Left ventricle myocardium inferior (tissue), 1 donor: ENCODE measurements at places on chromosomes 7 and 10. TPM values are rescaled to one million over a fixed set of nuclear protein-coding genes. Genes with fewer than 3 reads are reported as not detected.

GRCh38 chr10:86440874-86441843 is 74.6 kb upstream of the GRID1 start:
- DNase-seq, result no peak

DNA sequence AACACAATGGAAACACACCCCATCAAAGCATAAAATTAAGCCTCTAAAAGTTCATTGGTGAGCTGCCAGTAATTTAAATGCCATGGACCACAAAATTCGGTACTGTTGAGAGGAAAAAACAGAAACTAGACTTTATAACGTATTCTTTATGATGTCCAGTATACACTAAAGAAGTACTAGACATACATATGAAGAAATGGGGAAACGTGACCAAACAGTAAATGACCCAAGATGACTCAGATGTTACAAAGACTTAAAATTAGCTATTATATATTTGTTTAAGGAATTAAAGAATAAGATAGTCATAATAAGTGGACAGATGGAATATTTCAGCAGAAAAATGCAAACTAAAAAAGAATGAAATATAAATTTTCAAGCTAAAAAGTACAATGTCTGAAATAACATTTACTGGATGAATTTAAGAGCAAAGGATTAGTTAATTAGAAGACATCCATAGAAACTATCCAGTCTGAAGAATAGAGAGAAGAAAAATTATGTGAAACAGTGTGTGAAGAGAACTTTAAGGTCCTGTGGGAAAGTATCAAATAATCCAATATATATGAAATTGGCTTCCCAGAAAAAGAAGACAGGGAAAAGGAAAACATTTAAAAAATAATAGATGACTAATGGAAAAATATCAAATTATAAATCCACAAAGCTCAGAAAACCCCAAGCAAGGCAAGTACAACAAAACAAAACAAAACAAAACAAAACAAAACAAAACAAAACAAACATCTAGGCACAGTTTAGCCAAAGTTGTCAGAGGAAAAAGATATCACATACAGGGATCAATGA is 69.4 kb downstream of the SAMD9 start:
- no peak for DNase-seq

GRCh38 chr10:103696411-103697145 is 158.8 kb downstream of the SH3PXD2A start:
- DNase-seq, result peak; percentile 69

- no peak for DNase-seq
Observed at GRCh38 chr10:128030498-128031072, 95.6 kb downstream of the MKI67 start.

DNA sequence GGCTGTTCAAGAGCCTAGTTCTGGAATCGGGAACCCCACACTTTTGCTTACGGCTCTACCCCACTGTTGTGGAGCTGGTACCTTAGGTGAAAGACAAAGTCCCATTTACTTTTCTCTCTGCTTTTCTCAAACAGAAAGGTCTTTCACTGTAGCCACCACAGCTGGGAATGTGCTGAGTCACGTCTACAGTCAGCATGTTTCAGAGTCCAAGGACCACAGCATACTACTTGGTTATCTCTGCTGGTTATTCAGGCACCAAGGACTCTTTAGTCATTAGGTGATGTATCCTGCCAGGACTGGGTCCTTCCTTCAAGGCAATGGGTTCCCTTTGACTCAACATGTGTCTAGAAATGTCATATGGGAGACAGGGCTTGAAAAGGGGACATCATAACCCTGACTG is 266.8 kb upstream of the STEAP1 start:
- no peak for DNase-seq

DNA sequence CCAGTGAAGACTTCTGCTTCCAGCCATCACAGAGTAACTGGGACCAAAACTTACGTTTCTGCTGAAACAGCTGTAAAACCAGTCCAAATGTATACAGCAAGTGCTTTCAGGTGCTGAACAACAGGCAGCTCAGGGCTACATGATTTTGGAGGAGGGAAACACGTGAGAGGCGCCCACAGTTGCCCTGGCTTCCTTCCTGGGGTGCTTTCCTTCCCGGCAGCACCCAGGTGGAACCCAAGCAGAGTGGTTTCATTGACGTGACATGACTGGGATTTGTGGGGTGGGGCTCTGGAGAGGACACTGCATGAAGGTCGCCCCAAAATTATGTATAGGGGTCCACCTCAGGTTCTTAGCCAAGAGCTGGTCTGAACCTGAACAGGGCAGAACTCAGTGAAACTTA is 34.2 kb downstream of the IL2RA start:
- no peak for DNase-seq

- no peak for DNase-seq
Observed at GRCh38 chr10:58393317-58393716, 8.1 kb downstream of the TFAM start.

- DNase-seq, result no peak
Observed at GRCh38 chr7:156929789-156930539, 19.5 kb upstream of the NOM1 start.

DNA sequence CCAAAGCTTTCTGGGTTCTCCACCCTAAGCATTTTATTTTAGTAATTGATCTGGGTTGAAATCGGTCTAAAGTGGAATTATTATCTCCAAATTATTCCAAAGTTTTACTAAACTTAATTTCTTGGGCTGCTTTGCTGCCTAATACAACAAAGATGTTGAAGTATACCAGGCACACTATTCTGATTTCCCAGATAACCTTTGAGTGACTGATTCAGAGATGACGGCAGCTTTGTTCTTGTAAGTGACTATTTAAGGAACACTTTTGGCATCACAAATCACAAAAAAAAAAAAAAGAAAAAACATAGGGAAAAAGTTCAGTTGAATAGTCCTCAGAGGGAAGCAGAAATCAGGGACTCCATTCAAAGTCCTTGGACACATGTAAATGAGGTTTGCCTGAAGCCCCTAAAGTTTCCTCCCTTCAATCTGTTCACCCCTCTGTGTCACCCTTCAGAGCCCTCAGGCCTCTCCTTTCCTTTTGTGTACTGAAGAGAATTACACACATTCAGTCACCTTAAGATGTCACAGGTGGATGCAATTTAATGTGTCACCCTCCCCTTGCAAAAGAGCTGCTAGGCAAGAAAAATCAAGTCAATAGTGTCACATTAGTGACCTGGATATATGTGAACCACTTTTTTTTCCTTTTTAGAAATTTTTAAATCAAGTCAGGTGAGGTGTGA is 81.5 kb downstream of the RTKN2 start:
- no peak for DNase-seq

- no peak for DNase-seq
Observed at GRCh38 chr7:134701272-134701671, 54.6 kb downstream of the BPGM start.

GRCh38 chr10:48522011-48522765 is 82.7 kb downstream of the ARHGAP22 start:
- DNase-seq, result no peak

GRCh38 chr10:25811052-25811685 is 122.9 kb upstream of the MYO3A start:
- no peak for DNase-seq

GRCh38 chr7:142607351-142607750 is 141.9 kb upstream of the PRSS1 start:
- no peak for DNase-seq

DNA sequence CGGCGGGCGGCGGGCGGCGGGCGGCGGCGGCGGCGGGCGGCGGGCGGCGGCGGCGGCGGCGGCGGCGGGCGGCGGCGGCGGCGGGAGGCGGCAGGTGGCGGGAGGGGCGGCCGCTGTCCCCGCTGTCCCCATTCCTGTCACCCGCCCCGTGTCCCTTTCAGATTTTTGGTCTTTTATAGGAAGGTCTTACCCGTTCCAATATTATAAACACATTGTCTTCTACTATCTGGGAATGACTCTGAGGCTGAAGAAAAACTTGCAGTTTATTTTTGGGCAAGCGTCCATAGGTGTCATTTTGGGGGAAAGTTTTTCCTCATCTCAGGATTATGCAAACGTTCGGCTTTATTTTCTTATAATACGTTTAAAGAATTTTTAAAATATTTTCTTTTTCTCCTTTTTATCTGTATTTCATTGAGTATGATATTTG is 578 bp downstream of the ZNF713 start:
- no peak for DNase-seq

GRCh38 chr7:33970536-33970935 is 65.2 kb downstream of the BMPER start:
- no peak for DNase-seq

- no peak for DNase-seq
Observed at GRCh38 chr7:134741907-134742635, 37.4 kb upstream of the CALD1 start.

DNA sequence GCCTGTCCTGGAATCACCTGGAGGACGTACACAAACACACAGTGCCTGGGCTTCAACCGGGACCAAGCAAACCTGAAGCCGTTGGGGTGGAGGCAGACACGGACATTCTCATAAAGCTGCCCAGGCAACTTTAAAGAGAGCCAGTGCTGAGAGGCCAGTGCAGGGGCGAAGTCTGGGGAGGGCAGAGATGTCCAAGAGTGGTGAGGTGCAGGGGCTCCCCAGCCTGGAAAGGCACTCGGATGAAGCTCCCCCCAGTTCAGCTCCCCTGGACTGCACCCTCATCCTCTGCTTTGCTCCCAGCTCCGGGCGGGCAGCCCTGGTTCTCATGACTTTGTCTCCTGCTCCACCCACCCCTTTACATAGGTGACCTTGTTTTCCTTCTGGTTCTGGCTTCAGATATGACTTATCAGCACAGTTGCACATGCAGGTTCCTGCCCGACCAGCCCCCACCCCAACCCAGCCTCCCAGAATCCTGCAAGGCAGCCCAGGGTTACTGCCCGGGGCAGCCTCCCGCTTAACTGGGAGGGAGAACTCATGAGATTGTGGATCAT is 60.8 kb upstream of the EEPD1 start:
- no peak for DNase-seq

DNA sequence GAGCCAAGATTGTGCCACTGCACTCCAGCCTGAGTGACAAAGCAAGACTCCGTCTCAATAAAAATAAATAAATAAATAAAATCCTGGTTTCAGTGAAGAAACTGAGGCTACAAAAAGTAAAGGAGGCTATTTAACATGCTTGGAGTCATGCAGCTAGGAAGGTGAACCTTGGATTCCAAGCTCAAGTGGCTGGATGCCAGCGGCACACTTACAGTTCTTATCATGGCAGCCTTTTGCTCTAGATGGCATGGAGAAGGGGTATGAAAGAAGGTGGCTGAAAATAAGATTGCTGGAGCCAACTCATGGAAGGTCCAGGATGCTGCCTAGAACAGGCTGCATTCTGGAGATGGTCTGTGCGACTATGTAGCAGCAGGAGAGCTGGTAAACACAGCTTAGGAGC is 170.0 kb downstream of the SLC25A13 start:
- no peak for DNase-seq

Gene HTRA1
- total RNA-seq, result 62.6 TPM

Gene FXYD4
- total RNA-seq, result not detected

Gene TFPI2
- total RNA-seq, result 1.5 TPM

Gene XRCC2
- total RNA-seq, result 0.60 TPM

Gene NUTM2E
- not detected for total RNA-seq

Gene ADCY1
- 2.8 TPM for total RNA-seq

Gene NPSR1
- not detected for total RNA-seq

Gene MLXIPL
- 0.41 TPM for total RNA-seq

Gene ACHE
- 0.49 TPM for total RNA-seq

Gene ZDHHC6
- total RNA-seq, result 21.2 TPM

Gene RTKN2
- total RNA-seq, result not detected

Gene GPR15LG
- total RNA-seq, result not detected

Gene OR6B1
- not detected for total RNA-seq

Gene STAG3
- 0.74 TPM for total RNA-seq
